ENCODE measurements at places on chromosomes 3 and 15. TPM values are rescaled to one million over a fixed set of nuclear protein-coding genes. Genes with fewer than 3 reads are reported as not detected.

DNA sequence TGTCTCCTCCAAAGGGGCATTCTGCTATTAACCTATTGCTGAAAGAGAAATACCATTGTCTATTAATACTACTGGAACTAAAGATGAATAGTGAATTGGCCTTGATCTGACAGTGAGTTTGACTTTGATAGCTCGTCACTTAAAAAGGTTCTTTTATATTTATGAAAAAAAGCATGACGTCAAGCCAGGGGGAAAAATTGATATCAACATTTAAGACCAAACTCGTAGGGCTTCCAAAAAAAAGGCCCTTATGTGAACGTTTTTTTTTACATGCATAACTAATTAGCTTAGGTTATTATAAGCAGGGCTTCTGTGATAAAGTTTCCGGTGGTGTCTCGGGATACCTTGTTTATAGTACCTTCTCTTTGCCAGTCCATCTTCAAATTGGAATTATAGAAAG is 63.3 kb upstream of the SAMMSON start:
- DNase-seq, result no peak

DNA sequence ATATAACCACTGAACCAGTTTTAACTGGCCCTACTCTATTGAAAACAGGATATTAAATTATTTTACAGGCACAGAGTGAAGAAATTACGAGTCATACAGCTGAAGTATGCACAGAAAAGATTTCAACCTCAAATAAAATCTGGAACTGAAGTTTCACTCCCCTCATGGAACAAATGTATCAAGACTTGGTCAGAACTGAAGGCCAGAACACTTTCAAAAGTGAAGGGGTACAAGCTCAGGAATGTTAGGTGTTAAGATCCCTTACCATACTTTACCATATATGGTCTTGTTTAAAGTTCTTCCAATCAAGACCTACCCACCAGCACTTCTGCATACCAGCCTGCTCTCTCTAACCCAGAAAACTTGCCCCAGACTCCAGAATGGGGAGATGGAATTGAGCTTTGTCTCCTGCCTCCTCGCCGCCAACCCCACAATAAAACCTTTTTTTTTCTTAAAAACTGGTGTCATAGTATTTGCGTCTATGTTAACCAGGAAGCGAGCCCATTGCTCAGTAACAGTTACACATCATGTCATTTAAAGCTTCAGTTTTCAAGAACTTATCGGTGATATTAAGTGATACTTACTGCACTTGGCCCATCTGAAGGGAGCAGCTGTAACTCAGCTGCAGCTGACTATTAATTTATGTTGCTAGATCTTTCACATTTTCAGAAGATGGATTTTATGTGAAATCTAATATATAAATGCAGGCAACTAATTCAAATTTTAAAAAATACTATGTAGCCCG is 59.9 kb downstream of the OXSM start:
- no peak for DNase-seq

The SLC28A2 gene
- 2.6 TPM for total RNA-seq

The NEO1 gene
- 106 TPM for total RNA-seq

DNA sequence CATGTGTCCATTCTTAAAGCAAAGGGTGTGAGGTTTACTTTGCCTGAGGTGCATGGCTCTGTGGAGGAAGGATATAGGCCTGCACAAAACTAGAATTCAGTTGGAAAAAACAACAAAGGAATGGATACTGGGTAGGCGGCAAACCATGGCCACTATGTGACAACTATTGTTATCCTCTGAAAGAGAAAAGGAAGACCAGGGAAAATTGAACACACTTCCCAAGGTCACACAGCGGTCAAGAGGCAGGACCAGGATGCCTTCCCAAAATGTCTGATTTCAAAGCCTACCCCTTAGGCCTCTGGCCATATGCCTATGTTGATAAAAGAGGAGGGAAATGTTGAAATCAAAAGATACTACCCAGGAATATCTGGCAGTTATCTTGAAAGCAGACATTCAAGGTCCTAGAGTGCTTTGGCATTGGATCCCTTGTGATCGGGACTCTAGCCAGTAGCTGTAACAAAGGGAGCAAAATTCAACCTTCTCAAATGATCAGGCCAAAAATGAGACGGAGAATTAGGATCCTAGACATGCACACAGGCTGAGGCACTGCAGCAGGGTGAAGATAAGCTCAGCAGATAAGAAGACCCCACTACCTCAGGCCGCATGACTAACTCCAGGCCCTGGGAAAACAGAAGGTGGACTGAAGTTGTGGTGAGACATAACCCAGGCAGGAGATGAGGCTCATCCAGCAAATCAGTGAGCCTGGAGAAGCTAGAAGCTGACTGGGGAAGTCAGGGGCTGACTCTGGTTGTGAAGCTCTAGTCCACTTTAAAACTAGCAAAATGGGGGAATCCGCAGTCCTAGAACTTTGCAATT is 292.2 kb downstream of the NEK10 start:
- no peak for DNase-seq

GRCh38 chr3:195352895-195353488 is 82.0 kb upstream of the XXYLT1 start:
- DNase-seq, result no peak

GRCh38 chr15:69510556-69510955 is 57.9 kb downstream of the RPLP1 start:
- no peak for DNase-seq

The PRRT3 gene
- 1.8 TPM for total RNA-seq

DNA sequence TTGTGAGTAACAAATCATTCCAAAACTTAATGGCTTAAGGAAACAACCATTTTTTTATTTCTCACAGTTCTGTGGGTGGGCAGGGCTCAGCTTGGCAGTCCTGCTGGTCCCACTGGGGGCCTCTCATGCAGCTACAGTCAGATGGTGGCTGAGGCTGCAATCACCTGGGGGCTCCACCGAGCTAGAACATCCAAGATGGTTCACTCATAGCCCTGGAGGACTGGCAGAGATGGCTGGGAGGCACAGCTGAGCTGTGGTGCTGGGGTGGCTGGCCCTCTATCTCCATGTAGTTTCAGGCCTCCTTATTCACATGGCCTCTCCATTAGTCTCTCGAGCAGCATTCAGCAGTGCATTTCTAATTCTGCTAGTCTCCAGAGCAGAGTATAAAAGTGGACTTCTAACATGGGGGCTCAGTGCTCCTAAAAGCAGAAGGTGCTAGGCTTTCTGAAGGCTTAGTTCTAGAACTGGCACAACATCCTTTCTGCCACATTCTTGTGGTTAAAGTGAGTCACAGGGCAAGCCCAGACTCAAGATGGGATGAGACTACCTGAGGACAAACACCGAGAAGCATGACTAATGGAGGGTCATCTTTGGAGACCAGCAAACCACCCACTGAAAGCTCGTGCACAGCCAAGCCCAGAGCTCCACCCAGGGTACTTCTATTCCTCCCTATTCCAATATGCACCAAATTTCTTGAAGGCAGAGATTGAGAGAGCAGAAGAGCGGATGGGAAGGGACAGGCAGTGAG is 6.3 kb downstream of the CAV3 start:
- DNase-seq, result no peak

DNA sequence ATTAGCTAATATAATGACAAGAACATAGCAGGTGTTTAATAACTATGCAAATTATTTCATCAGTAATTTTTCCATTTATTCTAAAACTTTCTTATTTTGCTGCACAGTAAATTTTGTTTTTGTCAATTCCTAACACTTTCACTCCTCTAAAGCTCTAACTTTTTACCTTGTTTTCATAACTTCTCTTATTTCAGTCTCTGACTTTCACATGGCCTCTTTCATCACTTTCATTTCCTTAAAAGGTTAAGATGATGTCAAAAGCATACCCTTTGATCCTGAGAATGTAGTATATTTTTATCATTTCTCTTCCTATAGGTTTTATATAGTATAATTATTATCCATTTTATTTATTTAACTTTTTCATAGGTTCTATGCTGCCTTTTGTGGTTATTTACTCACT is 1325.8 kb upstream of the ALCAM start:
- DNase-seq, result no peak

DNA sequence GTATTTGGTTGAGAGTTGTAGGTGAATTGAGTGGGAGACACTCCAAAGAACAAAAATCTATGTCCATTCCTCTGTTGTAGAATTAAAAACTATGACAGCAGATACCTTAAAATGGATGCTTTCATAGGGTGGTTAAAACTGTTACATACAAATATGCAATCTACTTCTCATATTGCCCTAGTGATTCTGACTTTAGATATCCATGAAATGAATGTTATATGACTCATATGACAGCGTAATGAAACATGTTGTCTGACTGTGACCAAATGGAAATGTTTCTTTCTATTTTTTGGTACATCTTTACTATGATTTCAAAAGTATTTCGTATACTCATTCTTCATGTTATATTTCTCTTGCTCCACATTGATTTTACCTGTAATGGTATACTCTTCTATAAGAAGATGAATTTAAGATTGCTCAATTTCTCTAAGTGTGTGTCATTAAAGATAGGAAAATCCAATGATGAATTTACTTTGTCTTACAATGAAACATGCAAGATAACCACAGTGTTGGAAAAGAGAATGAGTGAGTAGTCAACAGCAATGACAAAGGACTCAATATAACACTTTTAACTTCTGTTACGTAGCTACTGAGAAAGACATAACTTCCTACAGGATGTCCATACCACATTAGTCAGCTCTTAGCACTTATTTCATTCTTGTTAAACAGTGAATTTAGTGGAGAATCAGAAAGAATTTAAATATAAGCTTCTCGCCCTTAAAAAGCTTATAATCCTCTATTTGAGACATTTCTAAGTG is 79.3 kb upstream of the LSAMP start:
- DNase-seq, result no peak

DNA sequence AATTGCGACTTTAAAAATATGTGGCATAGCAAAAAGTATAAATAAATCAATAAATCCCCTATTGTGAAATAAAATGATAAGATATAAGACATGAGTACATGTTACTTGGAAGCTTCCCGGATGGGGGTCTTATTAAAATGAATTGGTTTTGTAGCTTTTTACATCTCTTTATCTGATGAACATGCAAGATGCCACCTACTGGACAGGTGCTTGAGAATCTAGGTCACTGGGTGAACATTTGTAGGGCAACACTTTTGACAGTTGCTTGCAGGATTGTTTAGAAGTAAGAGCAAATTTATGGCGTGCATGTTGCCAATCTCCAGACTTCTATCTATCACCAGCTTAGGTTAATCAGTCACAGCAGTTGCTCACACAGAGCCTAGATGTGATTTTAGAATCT is 362.7 kb upstream of the SUCLG2 start:
- DNase-seq, result no peak

GRCh38 chr15:25397100-25397499 is 41.7 kb downstream of the UBE3A start:
- no peak for DNase-seq

- no peak for DNase-seq
Measured at GRCh38 chr15:71597637-71598036, 212.7 kb upstream of the NR2E3 start.

The KLHL6 gene
- 1.9 TPM for total RNA-seq
